ENCODE measurements at places on chromosomes 1 and 21. TPM values are rescaled to one million over a fixed set of nuclear protein-coding genes. Genes with fewer than 3 reads are reported as not detected.

The TARDBP gene
- 156 TPM for total RNA-seq

The CELF3 gene
- not detected for total RNA-seq

GRCh38 chr1:208131621-208132286 is 112.4 kb downstream of the PLXNA2 start:
- H3K4me3 ChIP-seq, result peak overlapping the region; percentile 42
- no peak overlapping the region for H3K27ac ChIP-seq
- no peak for DNase-seq

DNA sequence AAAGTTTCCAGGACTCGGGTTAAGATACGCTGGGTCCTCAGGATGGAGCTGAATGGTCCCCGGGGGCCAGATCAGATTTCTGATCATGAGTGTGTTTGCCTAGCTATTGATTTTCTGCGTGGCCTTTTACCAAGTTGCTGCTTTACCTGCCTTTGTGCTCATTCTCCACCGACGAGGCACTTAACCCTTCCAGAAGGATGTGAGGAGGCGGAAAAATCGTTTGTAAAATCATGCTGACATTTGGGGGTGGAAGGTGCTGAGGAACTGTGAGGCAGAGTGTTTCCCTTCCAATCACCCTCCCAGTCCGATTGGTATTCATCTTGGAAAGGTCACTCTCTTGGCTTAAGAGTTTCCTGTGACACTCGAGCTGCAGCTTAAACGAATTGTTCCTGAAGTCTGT is 337.1 kb upstream of the KAZN start:
- no peak for DNase-seq
- peaks cover 5% of the 10 kb centered on the region for H3K36me3 ChIP-seq
- no peak overlapping the region for H3K4me3 ChIP-seq
- H3K27ac ChIP-seq, result no peak overlapping the region

The C1orf87 gene
- not detected for total RNA-seq

DNA sequence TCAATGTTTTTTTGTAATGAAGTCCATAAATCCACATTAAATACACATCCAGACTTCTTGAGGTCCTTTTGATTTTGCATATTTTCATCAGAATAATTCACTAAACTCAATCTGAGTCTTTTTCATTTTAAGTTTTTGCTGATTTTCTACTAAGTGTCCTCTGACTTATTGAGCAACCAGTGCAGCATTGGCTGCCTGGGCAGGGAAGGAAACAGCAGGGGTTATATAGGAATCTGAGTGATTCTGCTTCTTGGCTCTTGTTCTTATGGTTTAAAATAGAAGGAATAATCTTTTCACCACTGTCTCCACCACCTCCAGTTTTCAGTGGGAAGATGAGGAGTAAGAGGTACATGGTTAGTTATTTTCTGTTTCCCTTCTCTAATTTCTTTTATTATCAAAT is 88.4 kb downstream of the ST6GALNAC5 start:
- no peaks in the 10 kb centered on the region for H3K36me3 ChIP-seq
- H3K27ac ChIP-seq, result peak overlapping the region; percentile 10
- no peak for DNase-seq
- peaks cover 3% of the 10 kb centered on the region for H3K27me3 ChIP-seq
- no peak overlapping the region for H3K4me3 ChIP-seq

GRCh38 chr1:46607345-46608130 is 3.5 kb upstream of the MKNK1 start:
- no peaks in the 10 kb centered on the region for H3K27me3 ChIP-seq
- H3K27ac ChIP-seq, result no peak overlapping the region
- peaks cover 44% of the 10 kb centered on the region for H3K4me1 ChIP-seq

DNA sequence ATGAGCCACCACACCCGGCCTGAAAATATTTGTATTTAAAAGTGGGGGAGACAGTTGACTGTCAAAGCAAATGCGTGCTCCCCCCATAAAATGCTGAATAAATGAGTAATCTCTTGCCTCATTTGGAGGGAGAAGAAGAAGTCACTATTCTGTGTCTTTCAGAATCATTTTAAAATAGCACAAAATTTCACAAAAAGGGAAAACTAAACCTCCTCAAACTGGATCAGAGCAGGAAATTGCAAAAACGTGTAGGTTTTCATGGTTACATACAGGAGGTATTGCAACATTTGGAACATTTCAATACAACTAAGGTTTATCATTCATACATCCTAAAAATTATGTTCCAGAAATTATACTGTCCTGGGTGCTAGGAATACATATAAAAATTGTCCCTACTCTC is 13.6 kb downstream of the MTF1 start:
- peaks cover 8% of the 10 kb centered on the region for H3K36me3 ChIP-seq
- H3K27ac ChIP-seq, result no peak overlapping the region
- DNase-seq, result no peak
- H3K27me3 ChIP-seq, result no peaks in the 10 kb centered on the region
- peaks cover 25% of the 10 kb centered on the region for H3K4me1 ChIP-seq

DNA sequence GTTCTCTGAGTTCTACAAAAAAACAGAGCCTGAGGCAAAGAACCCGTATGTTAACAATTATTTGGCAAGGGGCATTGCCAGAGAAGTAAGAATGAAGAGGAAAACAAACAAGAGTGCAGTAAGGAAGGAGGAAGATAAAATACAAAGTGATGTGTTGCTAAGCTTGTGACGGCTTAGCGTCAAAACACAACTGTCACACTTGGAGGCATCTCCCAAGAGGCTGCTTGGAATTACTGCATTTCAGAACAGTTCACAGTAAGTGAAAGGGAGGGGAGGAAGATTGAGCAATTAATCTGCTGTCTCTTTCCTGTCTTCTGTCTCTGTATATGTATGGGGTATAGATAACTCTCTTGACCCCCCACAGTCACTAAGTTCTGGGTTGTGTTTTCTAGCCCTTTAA is 1017.0 kb upstream of the TMPRSS15 start:
- H3K27ac ChIP-seq, result no peak overlapping the region
- 0 out of 2 replicates have a peak, but pooled peaks cover 3% of the 10 kb centered on the region for H3K36me3 ChIP-seq

The IFI44 gene
- total RNA-seq, result 3.0 TPM

DNA sequence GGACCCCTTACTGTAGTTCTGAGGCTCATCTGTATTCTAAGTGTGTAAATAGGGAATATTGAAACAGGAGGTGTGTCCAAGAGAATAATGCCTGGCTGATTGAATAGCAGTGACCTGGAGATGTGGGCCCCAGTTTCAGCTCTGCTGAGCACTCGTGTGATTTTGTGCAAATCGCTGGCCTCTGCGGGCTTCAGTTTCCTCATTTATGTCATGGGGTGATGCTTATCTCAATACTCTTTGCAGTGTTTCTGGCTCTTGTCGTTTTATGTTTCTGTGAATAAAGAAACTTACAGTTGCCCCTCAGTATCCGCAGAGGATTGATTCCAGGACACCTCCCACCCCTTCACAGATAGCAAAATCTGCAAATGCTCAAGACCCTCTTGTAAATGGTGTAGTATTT is 5.0 kb downstream of the COG2 start:
- no peak overlapping the region for H3K27ac ChIP-seq
- H3K4me3 ChIP-seq, result no peak overlapping the region
- H3K27me3 ChIP-seq, result no peaks in the 10 kb centered on the region
- H3K36me3 ChIP-seq, result no peaks in the 10 kb centered on the region

DNA sequence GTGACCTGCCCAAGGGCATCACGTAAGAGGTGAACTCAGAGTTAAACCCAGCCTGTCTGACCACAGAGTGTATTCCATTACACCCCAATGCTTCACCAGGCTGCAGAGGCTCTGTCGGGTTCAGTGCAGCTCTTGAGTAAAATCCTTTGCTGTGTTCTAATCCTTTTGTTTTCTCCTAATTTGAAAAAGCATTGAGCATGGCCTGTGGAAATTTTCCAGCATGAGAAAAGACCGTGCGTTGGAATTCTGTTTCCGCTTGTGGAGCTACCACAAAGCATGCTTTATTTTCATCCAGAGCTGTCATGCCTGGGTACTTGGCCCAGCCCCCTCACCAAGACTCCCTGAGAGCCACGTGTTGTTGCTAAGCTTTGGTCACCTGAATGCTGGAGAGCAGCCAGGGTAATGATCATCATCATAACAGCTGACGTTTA is 317.6 kb downstream of the PRDM2 start:
- H3K27ac ChIP-seq, result no peak overlapping the region
- DNase-seq, result no peak
- H3K4me1 ChIP-seq, result no peaks in the 10 kb centered on the region
- no peaks in the 10 kb centered on the region for H3K27me3 ChIP-seq
- no peak overlapping the region for H3K4me3 ChIP-seq

- H3K27me3 ChIP-seq, result peaks cover 2% of the 10 kb centered on the region
- H3K27ac ChIP-seq, result no peak overlapping the region
- DNase-seq, result no peak
- H3K4me3 ChIP-seq, result no peak overlapping the region
- no peaks in the 10 kb centered on the region for H3K36me3 ChIP-seq
These were observed 16.7 kb upstream of the TIAM1 start for GRCh38 chr21:31360717-31361116.

DNA sequence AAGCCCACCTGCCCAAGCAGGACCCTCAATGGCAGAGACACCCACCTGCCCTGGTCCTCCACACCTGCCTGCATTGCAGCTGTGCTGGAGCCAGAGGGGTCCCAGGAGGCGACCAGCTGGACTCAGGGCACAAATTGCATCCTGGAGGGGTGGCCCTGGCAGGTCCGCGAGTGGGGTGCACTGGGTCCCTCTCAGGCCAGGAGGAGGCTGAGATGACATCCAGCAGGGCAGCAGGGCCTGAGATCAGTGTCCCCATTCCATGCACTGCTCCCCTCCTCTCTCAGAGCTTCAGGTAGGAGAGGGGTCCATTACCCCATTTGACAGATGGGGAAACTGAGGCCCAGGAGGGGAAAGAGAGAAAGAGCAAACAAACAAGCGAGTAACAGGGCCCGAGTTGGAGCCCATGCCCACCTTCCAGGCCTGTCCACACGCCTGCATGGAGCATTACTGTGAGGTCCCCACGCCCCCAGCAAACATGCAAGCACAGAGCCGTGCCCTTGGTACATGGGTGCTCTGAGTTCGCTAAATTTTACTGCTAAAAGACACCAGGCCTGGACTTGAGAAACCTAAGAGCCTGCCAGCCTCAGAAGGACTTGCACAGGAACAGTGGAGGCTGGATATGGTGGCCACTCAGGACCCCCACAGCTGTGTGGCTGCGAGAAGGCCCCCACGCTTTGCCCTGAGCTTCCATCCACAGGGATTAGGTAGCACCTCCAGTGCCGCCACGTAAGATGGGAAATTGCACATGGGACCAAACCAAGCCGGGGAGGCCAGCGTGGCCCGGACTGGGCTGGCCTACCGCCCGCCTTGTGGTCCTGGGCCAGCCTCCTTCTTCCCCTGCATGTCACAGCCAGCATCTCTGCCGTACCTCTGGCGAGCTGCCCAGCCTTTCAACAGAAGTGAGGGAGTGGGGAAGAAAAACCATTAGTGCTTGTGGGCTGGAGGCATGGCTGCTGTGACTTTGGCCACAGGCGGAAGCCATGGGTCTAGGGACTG is 7.4 kb downstream of the WNT3A start:
- H3K27ac ChIP-seq, result peak overlapping the region; percentile 83
- DNase-seq, result no peak
- no peaks in the 10 kb centered on the region for H3K36me3 ChIP-seq
- H3K4me3 ChIP-seq, result no peak overlapping the region

The C1orf167 gene
- 0.42 TPM for total RNA-seq

DNA sequence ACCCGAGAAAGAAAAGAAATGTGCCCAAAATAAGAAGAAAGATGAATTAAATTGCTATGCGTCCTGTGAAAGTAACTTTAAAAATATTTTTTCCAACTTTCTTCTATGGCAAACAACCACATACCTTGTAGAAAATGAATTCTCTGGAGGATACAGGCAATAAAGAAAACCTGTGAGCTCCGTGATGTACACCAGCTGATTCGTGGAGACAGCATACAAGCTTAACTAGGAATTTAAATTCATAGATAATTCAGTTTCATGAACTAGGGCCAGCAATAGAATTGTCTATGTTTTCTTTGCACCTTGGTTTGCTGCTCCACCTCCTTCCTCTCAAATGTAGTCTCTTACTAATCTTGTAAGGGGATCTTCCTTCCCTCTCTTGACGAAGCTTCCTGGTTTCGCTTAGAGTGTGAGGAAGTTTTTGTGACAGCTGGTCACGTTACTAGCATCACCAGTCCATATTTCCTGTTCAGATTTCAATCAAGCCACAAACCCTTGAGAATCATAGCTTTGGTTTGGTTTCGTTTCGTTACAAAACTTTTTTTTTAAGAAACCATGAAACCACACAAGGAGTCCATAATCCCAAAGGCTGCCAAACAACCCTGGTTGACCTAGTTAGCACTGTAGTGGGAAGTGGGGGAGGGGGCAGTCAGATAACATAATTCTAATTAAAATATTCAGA is 35.8 kb downstream of the GREM2 start:
- H3K4me1 ChIP-seq, result peaks cover 22% of the 10 kb centered on the region
- peaks cover 5% of the 10 kb centered on the region for H3K36me3 ChIP-seq
- no peak for DNase-seq
- no peaks in the 10 kb centered on the region for H3K27me3 ChIP-seq

Measured in HFFc6 (cell line).